AG04450 (cell line): ENCODE measurements at places on chromosomes 3 and 15.

- no peak for DNase-seq
These were observed 110.3 kb upstream of the ICE2 start for GRCh38 chr15:60589253-60589652.

- no peak for DNase-seq
These were observed 129.9 kb downstream of the XXYLT1 start for GRCh38 chr3:195140816-195141793.

GRCh38 chr3:168427835-168428475, 332.2 kb upstream of the GOLIM4 start:
- no peak for DNase-seq

GRCh38 chr3:111998636-111999483, at the start of gene TAGLN3:
TAGLN3 (plus strand) TSS chr3:111998922; CDS start chr3:111999423, 501 bp downstream.
- DNase-seq: no peak

GRCh38 chr3:72844436-72844993, 3.7 kb downstream of the SHQ1 start:
- DNase-seq: no peak

DNA sequence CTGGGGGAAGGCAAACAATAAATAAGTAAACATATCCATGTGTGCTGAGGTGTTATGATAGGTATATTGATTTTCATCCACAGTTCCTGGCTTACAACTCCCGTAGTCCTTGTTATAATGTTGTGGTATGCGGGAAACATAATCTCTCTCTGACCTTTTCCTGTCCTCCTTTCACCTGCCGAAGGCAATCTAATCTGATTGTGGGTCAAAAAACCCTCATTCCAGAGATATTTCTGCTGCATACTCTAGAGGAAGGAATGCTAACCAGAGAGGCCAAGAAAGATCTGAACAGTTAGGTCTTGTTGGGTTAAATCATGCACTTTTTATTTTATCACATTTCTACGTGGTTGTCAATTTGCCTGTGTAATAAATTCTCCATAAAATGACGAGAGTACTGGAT, 383.6 kb upstream of the SEMA6D start:
- DNase-seq: no peak

DNA sequence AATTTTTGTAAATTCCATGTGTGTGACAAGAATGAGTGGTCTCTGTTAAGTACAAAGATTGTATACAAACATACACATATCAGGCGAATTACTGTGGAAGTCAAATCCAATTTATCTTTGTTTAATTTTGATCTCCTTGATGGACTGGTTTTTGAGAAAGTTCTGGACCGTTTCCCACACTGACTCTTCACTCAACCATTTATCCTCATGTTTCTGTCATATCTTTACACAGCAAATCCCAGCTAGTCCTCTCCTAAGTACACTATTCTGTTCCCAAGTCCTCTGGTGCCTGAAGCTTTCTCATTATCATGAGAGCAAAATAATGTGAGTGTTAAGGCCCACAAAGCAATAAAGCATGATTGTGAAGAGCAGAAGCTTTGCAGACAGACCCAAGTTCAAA, 189.9 kb downstream of the WNT5A start:
- DNase-seq: no peak

GRCh38 chr15:90744759-90745402, 27.7 kb downstream of the BLM start:
- no peak for DNase-seq
